ENCODE measurements at places on chromosomes 3 and 15.

- DNase-seq: no peak
Measured at GRCh38 chr15:82698711-82699345, 10.8 kb downstream of the AP3B2 start.

DNA sequence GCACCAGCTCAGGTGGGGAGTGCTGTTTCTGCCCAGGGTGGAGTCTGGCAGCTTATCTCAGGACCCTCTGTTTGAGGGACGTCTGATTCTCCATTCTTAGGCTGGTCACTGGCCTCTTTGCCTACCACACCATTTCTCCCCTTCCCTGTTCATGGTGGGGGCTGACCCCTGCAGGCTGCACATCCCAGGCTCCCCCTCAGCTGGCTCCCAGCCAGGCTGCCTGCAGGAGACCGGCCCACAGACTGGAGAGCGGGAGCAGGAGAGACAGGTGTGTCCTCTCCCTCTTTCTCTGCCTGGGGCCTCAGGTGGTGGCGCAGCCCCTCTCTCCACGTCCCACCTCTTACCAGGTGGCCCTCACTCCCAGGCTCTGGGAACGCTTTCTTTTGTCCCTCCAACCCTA is 60.8 kb downstream of the RAB11A start:
- DNase-seq: no peak

- no peak for DNase-seq
Measured at GRCh38 chr3:42509111-42509510, 6.7 kb downstream of the VIPR1 start.

DNA sequence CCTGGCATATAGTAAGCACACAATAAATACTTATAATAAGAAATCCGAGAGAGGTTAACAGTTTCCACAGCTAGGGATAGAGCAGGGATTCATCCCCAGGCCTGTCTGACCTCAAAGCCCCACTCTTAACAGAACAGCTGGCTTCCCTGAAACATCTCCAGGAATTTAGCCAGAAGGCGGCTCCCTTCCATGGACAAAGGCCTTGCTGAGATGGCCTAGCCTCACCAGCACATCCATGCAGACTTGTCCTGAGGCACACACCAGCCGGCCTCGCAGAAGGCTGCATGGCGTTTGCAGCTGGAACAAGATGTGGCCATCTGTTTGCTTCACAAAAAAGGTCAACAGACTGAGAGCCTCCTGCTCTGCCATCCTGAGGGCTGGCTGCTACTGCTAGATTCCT is 245.4 kb downstream of the SLCO3A1 start:
- peak; percentile 32 for DNase-seq

DNA sequence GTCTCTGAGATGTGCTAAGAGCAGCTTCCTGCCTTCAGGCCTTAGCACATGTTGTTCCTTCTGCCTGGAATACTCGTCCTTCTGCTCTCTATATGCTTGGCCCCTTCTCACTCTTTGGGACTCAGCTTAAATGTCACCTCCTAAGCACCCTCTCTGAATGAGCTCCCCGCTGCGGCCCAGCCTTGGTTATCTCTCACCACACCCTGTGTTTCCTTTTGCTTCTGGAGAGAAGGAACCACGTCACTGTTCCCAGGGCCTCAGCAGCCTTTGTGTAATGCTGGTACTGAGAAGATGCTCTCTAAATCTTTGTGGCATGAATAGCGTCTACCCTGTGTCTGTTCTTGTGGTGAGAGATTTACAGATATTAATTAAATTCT is 2.2 kb downstream of the FAH start:
- no peak for DNase-seq

- DNase-seq: no peak
Measured at GRCh38 chr15:85331655-85332285, 48.6 kb upstream of the AKAP13 start.

- no peak for DNase-seq
Measured at GRCh38 chr15:49844390-49844789, 223.5 kb downstream of the DTWD1 start.

- no peak for DNase-seq
Measured at GRCh38 chr3:189698811-189699210, 67.6 kb downstream of the TP63 start.

DNA sequence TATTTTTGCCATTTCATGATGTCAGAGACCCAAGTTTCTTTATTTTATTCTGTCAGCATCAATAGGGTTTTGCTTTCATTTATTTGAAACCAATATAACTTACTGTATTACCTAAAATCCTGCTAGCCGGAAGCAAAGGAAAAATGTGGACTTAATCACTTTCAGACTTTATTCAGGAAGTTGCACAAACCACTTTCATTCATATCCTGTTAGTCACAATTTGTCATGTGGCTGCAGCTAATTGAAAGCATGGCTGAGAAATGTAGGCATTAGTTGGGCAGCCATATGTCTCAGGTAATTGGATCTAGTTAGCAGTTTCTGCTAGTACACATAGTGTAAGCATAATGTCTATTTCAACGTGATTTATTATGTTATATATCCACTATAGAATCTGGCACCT is 462.3 kb upstream of the SGO1 start:
- no peak for DNase-seq

GRCh38 chr3:150333477-150333876 is 74.6 kb upstream of the TSC22D2 start:
- no peak for DNase-seq

DNA sequence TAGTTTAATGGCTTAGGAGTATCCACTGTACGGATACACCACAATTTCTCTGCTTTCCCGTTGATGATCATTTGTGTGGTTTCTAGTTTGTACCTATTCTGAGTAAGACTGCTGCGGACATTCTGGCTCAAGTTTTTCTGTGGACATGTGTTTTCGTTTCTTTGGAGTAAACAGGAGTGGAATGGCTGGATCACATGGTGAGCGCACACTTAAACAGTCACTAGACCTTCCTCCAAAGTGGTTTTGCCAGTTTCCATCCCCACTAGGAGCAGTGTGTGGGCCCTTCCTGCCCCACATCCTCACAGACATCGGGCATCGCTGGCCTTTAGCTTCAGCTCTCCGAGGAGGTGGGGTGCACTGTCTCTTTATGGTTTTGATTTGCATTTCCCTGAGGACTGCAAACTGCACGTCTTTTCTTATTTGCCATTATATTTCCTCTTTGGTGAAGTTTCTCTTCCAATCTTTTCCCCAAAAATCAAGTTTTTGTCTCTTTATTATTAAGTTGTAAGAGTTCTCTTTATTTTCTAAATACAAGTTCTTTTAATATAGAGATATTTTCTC is 94.1 kb downstream of the VGLL4 start:
- no peak for DNase-seq

DNA sequence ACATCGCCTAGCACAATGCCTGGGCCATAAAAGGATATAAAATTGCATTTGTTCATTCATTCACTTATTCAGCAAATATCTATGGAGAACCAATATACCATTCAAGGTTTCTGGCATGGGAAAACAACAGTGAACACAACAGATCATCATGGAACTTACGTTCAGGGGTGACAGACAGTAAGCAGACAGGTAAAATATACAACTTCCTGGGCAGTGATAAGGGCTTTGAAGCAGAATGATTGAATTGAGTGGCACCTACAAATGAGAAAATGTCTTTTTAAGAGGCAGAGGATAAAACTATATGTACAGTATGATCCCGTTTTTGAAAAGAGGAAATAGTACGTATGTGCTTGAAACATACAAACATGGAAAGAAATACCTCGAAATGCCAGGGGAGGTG is 39.2 kb downstream of the CMTM7 start:
- DNase-seq: no peak

DNA sequence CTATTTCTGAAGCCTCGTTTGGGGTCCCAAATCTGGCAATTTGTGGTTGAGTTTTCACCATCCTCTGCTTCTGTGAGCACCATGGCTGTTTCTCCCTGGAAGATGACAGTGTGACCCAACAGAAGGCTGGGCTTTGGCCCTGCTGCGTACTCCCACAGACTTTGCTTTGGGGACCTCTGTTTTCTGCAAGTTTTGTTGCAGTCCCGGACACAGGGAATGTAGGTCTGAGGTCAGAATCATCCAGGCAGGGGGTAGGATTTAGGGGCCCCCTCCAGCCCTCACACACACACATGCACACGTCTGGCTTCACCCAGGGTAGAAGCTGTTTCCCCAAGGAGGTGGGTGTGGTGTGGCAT is 6.3 kb downstream of the PTH1R start:
- DNase-seq: no peak

- DNase-seq: no peak
Measured at GRCh38 chr3:192884777-192885773, 32.6 kb downstream of the MB21D2 start.

DNA sequence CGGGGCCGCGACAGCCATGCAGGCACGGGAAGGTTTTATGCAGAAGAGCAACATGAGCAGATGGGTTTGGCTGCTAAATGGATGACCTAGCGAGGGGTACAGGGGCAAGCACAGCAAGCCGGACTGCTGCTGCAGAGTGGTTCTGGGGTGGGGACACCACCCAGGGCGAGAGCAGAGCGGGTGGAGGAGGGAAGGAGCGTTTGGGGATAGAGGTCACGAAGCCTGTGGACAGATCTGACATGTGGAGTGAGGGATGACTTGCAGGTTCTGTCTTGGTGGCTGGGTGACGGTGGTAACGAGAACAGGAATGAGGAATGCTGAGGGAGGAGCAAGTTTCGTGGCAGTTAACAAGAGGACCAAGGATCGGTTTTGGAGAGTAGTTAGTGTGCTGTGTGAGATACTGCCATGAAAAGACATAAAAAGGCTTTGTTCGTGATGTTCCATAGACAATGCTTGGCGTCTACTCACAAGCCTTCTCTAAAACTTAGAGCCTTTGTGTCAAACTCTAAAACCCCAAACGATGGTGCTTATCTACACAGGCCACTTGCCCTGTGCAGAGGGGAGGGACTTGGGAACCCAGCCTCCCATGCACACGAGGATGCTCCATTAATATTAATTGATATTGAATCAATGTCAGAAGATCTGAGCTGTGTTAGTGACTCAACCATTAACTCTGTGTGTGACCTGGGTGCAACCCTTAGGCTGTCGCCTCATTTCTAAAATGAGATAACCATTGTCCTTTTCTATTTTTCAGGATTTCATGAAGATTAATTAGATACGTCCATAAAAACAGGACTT is 132.7 kb upstream of the SLC2A2 start:
- no peak for DNase-seq

- DNase-seq: no peak
Measured at GRCh38 chr3:102225407-102226132, 209.2 kb upstream of the ZPLD1 start.

DNA sequence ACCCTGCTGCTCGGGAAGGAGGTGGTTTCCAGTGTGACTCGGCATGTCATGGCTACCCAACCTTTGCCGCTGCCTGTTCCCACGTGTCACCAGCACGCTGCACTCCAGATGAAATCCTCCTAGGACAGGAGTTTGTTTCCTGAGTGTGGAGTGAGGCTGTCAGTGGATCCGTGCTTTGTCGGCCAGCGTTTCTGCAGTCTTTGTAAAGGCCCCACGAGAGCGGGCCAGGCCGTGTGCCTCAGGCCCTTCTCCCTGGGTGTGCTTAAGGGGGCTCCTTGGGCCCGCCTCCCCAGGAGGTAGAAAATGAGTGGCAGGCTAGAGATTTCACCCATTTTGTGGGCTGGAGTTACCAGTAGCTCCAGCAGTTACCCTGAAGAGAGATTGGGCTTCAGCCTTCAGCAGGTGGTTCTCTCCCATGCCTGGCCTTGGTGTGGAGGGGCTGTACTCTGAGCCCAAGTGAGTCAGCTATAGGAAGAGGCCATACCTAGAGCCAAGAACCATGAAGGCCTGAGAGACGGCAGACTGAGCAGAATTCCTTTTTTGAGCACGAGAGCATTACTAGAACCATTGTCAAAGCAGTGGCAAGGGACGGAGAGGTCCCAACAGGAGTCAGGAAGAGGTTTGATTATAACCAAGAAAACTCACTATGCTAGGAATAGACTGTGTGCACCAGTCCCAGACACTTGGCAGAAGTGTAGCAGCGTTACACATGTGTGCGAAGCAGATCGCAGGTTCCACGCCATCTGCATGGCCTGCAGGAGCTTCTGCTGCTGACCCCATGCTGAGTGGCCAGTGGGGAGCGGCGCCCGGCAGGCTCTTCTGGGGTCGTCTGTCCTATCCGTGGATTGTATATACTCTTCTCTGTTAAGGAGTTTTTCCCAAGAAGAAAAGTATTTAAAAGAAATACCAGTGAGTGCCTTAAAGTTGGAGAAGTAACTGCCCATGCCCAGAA is 14.5 kb downstream of the MAP6D1 start:
- no peak for DNase-seq
